Erythroblast (primary cell): ENCODE measurements at places on chromosomes 7 and 10.

DNA sequence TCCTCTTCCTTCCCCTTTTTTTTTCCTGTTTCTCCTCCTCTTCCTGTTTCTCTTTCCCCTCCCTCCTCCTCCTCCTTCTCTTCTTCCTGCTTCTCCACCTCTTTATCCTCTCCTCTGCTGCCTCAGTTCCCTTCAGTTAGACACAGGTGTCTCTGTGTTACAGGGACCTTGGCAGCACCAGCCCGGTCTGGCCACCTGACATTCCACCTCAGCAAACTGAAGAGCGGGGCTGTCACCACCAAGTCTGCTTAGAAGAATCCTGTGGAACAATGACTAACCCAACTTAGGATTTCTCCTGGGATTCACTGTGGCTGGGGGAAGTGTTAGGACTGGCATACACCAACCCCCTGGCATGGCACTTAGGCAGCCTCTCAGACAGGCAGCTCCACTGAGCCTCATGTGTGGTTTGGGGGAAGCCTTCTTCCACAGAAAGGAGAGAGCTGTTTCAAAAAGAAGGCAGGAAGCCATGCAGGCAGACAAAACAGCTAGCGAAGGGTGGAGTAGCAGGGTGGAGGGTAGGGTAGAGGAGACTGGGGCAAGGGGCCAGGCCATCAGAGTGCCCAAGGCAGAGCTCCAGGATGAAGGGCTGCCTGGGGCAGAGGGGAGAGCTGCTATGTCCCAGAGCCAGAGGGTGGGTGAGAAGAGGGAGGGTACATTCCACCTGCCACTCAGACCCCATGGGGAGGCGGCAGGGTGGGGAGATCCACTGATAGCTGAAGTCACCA is 13.2 kb upstream of the GDF10 start:
- no peak for DNase-seq

DNA sequence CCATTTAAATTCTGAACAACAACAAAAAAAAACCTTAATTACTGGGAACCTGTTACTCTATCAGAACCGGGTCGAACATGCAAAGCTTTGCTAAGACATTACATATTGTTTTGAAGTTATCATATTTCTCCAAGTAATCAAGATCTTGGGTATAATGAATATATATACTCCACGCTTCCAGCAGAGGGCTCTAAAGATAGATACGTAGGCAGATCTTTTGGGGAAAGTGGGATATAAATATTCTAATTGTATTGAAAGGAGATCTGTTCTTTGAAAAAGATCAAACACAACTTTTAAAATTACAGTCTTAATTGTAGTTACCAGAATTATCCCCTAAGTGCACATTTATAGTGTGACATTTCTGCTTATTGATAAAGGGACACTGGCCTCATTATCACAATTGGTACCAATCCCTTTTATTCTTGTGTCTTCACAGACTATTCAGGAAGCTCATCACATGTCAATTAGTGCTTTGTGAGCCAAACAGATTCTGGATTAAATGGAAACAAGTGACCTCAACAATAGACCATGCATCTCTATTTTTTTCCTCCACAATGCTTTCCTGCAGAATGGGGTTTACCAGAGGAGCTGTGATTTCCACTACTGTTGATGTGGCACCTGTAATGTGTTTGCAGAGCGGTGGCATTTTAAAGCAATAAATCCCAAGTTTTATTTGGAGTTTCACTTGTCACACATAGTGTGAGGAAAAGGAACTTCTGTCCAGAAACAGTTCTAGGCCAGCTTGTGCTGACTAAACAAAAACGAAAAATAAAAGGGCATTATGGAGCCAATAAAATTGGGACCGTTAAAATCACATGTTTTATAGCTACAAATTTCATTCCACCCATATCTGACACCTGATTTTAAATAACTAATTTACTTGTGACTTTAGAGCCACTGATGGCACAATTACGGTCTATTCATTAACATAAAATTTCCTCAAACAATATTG is 122.4 kb downstream of the CTTNBP2 start:
- DNase-seq, result peak; percentile 19

GRCh38 chr7:36928718-36929117 is 204.4 kb upstream of the AOAH start:
- peak; percentile 51 for DNase-seq

DNA sequence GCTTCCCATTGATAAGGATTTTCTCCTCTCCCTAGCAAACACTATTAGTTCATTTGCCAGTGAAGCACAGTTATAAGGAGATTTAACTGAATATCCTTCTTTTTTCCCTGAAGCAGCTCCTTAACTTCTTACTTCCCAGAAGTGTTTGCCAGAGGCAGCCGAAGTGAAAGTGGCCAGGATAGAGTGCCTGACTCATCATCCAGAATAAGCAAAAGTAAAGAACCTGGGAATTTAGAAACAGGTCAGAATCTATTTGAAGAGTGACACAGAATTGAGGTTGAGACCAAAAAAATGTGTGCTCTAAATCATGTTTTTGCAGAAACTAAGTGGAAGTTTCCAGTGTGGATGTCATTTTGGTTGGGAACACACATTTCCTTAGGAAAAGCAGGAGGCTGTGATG is 249.6 kb upstream of the VWC2 start:
- DNase-seq, result no peak

DNA sequence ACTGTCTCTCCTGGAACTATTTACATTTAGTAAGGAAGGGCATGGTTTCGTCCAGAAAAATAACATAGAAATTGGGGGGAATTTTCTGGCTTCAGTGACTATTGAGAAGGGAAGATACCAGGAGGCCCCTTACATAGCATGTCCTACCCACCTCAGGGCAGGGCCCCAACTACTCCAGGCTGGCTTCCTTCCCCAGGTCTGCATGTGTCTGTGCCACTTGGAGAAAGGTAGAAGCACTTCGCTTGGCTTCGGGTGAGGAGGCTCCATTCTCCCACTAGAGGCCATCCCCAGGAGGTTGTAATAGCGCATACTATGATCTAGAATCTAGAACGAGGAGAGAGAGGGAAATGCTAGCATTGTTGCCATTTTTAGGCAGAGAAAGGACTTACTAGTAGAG is 14.7 kb downstream of the LRGUK start:
- no peak for DNase-seq

DNA sequence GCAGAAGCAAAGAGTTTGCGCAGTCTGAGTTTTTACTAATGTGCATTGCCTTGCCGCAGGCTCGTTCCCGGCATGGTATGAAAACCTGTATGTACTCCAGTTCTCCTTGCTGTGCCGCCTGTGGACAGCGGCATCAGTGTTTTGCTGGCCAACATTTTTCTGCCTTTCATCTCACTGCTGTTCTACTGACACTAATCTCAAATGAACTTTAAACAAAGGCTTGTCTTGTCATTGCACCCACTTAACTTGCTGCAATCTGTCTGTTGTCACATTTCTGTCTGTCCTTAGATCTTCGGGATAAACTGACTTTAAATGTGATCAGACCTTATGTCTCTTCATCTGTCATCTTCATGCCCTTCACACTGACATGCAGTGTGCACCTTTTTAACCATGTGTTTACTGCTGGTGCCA is 71.7 kb upstream of the ZNRF2 start:
- no peak for DNase-seq

DNA sequence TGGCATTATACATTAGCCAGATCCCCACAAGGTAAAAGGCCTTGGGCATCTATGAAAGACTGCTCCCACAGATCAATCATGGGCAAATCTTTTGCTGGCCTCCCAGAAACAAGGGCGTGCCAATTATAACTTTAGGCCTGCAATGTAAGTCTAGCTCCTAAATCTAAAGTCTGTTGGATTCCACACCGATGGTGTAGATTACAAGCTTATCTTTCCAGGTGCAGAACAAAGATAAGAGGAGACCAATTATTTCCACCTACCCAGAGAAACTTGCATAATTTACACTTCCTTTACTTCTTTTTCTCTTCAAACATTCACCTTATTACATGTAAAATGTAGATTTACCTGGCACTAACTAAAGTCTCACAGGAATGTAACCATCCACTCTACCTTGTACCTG is 713.1 kb downstream of the SUGCT start:
- DNase-seq, result peak; percentile 17

DNA sequence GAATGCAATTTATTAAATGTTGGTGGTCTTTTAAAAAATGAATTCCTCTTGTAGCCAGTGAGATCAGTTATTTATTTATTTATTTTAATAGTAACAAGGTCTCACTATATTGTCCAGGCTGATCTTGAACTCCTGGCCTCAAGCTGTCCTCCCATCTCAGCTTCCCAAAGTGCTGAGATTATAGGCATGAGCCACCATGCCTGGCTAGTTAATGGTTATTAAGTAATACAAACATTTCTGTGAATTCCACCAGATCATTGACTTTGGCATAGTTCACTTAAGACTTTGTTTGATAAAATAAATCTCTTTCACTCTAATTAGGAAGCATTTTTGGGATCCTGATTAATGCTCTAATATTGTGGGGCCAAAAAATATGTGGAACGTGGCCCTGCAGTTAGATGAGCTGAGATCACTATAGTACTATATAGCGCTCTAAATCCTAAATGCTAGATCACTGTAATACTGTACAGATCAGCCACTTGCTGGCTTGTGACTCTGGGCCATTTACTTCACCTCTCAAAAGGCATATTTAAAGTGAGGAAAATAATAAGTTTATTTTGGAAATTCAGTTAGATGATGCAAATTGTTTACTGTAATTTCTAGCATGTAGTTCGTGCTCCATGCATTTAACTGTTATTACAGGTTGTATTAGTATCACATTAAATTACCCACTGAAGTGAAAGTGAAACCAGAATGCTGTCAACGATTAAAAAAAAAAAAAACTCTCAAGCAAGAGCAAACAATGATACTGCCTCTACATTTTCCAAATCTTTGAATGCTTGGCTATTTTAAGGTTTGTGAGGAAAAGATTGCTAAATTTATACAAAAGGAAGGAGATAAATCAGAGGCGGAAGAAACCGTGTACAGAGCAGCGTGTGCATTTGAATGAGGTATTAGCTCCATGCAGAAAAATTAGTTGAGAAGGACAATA is 15.9 kb upstream of the FAS start:
- peak; percentile 34 for DNase-seq

- DNase-seq, result peak; percentile 55
Observed at GRCh38 chr10:91335147-91335546, 75.0 kb upstream of the HECTD2 start.

DNA sequence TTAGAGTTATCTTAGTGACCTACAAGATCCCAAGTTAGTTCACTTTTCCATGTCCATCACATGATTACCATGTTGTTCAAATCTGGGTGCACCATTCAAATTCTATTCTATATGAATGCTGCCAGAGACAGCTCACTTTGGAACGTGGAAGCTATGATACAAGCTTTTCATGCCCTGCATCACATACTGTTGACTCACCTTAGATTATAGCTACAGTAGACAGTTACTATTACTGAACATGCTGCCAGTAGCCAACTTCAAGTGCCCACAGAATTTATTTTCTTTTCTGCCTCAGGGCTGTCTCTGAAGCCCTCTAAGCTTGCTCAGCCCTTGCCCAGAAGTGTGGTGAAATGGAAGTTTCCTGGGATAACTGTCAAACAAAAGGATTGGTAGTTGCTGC is 231.1 kb downstream of the GPR158 start:
- DNase-seq, result no peak

GRCh38 chr7:130732980-130733930 is 752 bp downstream of the KLF14 start:
- peak; percentile 34 for DNase-seq

GRCh38 chr7:7793921-7794320 is 75.5 kb upstream of the RPA3 start:
- no peak for DNase-seq

GRCh38 chr10:90579602-90580242 is 278.1 kb downstream of the HTR7 start:
- no peak for DNase-seq

DNA sequence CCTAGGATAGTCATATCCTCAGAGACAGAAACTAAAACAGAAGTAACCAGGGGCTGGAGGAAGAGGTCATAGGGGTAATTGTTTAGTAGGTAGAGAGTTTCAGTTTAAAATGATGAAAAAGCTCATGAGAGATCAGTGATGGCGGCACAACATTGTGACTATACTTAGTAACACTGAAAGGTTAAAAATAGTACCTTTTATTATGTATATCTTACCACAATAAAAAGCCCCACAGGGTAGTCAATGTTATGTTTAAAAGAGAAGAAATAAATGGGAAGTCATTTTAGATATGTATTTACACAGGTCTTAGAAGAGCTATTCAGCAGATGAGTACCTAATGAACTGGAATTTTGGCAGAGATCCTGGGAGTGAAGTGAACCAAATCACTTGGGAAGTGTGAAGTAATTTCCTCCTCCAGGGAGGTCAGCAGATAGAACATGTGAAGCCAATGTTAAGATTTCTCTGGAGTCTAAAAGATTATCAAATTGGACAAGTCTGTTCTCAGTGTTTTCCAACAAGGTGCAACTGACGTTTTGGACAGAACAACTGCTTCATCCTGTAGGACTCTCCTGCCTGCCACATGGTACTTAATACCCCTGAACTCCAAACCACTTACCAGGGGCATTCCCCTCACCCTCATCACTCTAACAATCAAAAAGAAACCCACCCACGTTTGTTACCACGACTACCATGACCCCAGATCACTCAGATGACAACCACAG is 6.4 kb downstream of the CDCA7L start:
- DNase-seq, result no peak

DNA sequence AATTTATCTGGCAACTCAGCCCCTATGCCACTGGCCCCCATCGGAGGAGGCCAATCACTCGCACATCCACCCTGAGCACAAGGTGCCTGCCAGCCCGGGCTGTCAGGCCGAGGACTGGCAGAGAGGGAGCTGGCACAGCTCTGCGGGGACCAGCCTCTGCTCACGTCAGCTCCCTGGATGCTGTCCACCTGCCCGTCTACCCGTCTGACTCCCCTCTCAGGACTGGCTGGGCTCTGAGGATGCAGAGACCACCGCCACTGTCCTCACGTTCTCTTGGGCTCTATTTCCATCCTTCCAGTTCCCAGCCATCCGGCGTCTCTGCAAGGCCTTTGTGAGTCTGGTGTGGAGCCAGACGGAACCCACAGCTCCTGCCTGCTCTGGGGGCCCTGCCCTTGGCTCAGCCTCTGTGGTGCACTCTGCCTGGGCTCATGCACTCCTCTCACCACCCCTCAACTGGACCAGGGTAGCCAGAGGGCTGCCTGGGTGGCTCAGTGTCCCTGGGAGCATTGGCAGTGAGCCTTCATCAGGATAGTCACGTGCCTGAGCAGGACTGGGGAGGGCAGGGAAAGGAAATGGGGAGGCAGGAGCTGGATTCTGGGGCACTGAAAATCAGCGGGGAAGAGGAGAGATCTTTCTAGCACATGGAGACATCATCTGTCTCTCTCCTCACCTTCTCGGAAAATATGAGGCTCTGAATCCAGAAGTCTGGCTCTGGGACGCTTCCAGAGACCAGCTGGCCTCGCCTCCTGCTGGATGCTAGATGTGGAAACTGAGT is 38.0 kb upstream of the PCBD1 start:
- no peak for DNase-seq

DNA sequence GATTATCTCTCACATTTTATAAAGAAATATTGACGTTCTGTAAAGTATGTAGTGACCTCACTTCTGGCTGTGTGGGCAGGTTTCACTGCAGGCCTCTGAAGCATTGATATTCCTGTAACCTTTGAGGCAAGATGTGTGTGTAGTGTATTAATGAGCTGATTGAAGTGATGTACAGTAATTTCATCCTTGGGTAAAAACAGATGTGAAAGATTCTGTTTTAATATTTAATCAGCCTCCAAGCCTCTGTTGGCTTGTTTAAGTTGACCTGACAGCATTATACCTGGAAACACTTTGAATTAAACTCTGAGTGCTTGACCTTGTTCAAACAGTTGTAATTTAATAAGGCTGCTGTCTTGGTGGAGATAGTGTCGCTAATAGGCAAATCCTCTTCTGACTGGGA is 74.9 kb downstream of the KAT6B start:
- no peak for DNase-seq
